Right ventricle myocardium superior (tissue), 1 donor: ENCODE measurements at places on chromosomes 7 and 10. TPM values are rescaled to one million over a fixed set of nuclear protein-coding genes. Genes with fewer than 3 reads are reported as not detected.

LIPJ gene
- not detected for total RNA-seq

LRRN3 gene
- 14.8 TPM for total RNA-seq

CFAP46 gene
- 1.9 TPM for total RNA-seq

OR6V1 gene
- not detected for total RNA-seq

CHAT gene
- total RNA-seq: not detected
